Vagina (tissue), 2 donors: ENCODE measurements at places on chromosomes 2 and 18. TPM values are rescaled to one million over a fixed set of nuclear protein-coding genes. Genes with fewer than 3 reads are reported as not detected.

GRCh38 chr2:119283873-119284331 lies 60.3 kb downstream of the STEAP3 start:
- DNase-seq: no peak

DNA sequence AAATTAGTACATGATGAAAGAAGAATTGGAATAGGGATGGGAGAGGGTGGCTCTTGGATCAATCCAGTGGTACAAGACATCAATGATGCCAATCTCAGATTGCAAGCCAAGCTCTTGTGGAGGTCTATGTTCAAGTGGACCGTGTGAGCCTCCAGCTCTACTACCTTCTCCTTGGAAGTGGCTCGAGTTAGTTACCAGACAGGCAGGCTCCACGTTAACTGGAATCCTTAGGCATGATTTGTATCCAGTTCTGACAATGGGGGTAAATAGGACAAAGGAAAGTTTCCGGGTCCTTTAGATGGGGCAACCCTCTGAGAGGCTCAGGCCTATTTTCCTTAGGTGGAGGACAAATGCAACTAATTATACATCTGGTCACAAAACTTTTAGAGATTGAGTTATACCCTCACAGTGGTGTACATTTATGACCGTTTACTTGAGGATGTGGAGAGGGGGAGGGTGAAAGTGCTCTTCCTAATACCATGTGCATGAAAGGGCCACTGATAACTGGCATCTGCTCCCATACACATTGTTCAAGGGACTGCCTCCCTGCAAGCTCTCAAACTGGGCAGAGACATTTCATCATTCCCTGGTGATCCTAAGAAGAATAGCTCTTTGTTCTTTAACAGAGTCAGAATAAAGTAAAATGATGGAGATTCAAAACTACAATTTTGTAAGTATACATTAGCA lies 180.2 kb downstream of the SOCS6 start:
- DNase-seq: no peak

- DNase-seq: no peak
Observed at GRCh38 chr18:50955253-50955652, 12.6 kb upstream of the ELAC1 start.

- no peak for DNase-seq
Observed at GRCh38 chr2:12965540-12966269, 249.0 kb downstream of the TRIB2 start.

DNA sequence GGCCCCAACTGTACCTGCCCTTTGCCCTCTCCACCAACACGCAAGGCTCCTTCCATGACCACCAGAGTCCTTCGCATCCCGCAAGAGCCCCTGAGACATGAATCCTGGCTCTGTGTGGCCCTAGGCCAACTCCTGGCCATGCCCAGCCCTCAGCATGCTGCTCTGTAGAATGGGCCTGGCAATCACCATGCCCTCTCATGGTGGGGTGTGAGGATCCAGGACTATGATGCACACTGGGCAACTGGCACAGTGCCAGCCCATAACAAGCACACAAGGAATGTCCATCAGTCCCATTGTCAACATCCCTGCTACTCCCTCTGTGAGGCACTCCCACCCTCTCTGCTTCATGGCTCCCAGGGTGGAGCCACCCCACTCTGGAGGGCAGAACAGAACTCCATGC lies 44.7 kb downstream of the FER1L5 start:
- no peak for DNase-seq

GRCh38 chr2:44906972-44907371 lies 34.5 kb upstream of the SIX3 start:
- no peak for DNase-seq

DNA sequence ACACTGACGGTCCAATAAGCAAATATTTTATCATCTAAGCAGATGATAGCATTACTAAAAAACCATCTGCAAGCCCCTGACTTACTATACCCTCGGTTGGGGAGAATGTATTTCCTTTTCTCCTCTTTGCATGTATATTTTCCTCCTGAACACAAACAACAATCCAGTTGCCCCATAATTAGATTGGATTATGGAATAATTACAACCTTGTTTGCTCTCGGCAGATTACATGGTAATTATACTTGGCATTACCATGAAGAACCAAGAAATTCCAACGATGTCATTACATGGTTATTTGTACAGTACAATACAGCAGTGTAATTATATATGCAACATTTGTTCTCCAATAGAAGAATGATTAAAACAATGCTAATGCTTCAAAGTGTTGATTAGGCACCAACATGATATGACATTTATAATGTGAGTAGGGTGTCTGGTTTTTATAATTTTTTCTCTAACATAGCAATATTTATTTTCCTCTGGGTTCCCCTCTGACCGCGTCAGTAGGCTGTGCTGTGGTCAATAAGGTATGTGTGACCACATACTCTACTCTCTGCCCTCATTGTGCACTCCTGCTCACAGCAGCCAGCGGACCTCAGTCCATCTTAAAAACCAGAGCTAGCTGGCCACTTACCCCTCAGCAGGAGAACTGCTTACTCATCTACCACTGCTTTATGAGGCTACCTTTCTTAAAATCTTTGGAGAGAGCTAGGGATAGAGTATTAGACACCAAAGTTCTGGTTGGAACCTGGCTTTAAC lies 176.1 kb downstream of the INSIG2 start:
- DNase-seq: no peak

GRCh38 chr2:159073256-159073655 lies 104.8 kb downstream of the TANC1 start:
- no peak for DNase-seq

DNA sequence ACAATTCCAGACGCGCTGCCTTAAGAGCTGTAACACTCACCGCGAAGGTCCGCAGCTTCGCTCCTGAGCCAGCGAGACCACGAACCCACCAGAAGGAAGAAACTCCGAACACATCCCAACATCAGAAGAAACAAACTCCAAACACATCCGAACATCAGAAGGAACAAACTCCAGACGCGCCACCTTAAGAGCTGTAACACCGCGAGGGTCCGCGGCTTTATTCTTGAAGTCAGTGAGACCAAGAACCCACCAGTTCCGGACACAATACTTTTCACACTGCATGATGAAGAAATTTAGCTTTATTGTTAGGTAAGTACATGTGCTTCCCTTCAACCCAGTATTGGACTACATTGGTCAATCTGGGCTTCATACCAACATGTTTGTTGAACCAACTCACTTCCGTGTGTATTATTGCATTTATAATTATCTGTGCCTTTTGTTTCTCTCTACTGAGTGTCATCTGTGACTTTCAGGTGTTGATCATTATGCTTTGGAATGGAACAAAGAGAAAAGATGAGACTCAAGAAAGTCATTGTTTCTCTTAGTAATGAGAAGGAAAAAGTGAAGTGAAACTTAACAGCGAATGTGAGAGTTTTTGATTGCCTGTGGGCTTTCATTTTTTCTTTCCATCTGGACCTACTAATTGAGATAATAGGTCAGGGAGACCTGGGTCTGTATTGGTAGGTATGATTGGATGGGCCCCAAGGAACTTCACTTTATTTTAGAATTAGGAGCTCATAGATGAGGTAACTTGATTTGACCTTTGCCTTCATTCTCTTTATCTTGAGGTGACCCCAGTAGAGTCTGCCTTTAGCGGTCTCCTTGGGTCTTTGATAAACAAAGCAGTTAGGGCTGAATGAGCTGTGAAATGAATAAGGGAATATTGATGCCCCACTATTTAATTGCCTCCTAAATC lies 76.1 kb upstream of the CAVIN2 start:
- no peak for DNase-seq

GRCh38 chr18:74528478-74528877 lies 5.8 kb upstream of the CNDP1 start:
- no peak for DNase-seq

DNA sequence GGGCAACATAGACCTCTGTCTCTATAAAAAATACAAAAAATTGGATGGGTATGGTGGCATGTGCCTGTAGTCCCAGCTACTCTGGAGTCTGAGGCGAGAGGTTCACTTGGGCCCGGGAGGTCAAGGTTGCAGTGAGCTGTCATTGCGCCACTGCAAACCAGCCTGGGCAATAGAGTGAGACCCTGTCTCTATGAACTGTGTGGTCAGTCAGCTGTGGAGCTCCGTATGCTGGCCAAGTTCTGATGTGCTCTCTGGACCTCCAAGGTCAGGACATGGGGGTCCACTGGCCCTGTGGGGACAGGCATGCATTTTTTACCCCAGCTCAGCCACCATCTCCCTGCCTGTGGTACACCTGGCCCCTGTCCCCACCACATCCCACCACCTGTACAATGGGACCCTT lies 71.6 kb downstream of the TMEM131 start:
- no peak for DNase-seq

- DNase-seq: no peak
Observed at GRCh38 chr2:162766092-162766491, 72.5 kb downstream of the KCNH7 start.

GRCh38 chr2:160075171-160075570 lies 12.8 kb upstream of the PLA2R1 start:
- DNase-seq: no peak

GRCh38 chr2:177261116-177262060 lies 3.1 kb downstream of the NFE2L2 start:
- no peak for DNase-seq

GRCh38 chr2:88692187-88692586 lies 714 bp downstream of the RPIA start:
- no peak for DNase-seq

GRCh38 chr2:42117923-42118753 lies 51.0 kb upstream of the EML4 start:
- DNase-seq: no peak

- no peak for DNase-seq
Observed at GRCh38 chr2:63872571-63873328, 31.1 kb downstream of the UGP2 start.

DNA sequence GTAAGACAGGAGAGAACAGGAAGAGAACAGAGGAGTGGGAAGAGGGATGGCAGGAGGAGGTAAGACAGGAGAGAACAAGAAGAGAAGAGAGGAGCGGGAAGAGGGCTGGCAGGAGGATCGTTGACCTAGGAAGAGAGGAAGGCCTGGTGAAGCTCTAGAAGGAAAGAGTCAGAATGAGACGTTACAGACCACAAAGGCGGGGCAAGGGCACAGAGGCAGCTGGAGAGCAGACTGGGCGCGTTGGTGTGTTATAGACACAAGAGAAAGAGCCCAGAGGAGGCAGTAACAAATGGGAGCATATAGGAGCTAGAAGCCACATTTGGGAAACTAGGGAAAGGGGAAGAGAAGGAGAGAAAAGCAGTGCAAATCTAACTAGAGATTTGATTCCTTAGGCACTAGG lies 26.6 kb downstream of the PTRHD1 start:
- no peak for DNase-seq

- no peak for DNase-seq
Observed at GRCh38 chr2:12560618-12561017, 156.1 kb upstream of the TRIB2 start.

DNA sequence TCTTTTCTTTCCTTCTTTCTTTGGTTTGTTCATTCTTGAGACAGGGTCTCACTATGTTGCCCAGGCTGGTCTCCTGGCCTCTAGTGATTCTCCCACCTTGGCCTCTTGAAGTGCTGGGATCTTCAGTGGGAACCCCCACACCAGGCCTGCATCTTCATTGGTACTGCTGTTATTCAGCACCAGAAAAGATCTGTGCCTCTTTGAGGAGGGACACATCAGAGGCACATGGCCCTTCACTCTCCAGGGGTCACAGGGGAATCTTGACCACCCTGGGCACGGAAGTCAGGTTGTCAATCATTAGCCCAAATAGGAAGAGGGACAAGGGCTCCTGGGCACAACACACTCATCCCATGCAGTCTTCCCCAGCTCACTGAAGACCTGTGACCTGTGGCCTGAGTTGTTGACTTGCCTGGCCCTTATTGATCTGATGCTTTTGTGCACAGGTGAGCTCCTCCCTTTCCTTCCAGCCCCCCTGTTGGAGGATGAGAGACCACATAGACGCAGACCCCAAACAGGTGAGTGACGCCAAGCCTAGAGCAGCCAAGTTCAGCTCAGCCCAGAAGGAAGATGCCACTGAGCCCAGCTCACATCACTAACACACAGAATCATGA lies 33.0 kb upstream of the ODC1 start:
- DNase-seq: no peak

DNA sequence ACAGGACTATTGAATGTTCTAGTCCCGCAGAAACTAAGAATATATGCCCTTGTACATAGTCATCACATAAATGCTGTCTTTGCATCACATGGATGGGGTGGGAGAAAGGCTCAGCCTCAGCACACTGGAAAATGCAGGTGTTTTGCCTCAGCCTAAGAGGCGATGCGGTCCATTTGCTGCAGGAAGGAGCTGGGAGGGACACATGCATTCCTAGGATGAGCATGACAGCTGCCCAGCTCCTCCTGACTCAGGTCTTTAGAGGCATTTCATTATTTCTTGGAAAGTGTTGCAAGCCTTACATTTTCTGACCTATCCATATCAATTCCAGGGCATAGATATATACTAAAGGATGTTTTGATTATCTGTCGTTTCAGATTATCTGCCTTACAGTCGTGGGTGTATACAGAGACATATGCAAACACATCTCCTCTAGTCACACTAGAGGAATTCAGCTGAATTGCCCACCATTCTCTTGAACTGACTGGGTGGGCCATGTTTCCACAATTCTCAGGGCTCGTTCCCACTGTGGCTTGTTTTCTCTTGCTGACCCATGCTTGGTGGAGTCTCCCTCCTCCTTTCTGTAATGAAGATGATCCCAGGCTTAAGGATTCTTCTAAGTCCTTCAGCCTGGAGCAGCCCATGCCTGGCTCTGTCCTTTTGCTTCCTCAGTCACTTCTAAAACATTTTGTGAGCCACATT lies 156.9 kb downstream of the SETBP1 start:
- no peak for DNase-seq

DNA sequence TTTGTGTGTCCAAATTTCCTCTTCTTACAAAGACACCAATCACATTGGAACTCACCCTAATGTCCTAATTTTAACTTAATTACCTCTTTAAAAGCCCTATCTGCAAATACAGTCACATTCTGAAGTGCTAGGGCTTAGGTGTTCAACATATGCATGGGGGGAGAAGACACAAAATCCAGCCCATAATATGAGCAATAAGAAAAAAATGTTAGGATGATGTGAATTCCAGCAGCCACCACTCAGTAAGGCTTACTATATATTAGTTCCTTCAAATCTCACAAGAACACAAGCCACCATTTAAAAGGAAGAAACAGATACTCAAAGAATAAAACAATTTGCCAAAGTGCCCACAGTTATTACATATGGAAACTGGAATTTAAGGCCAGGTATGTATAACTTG lies 285.7 kb downstream of the EPHA4 start:
- DNase-seq: no peak

Gene TXNDC2
- total RNA-seq: 0.49 TPM

Gene EPB41L3
- total RNA-seq: 53.0 TPM

Gene MAL
- total RNA-seq: 71.0 TPM

Gene MC5R
- total RNA-seq: 0.74 TPM

Gene LRP2
- not detected for total RNA-seq

Gene SCYGR4
- not detected for total RNA-seq

Gene ZDBF2
- 13.0 TPM for total RNA-seq

Gene GDF7
- total RNA-seq: 9.3 TPM

Gene LYPD1
- not detected for total RNA-seq

Gene SLC11A1
- 36.6 TPM for total RNA-seq

Gene MOCOS
- total RNA-seq: 2.2 TPM

Gene FAM168B
- 56.7 TPM for total RNA-seq

Gene SERPINB2
- total RNA-seq: 25.5 TPM

Gene PLCD4
- 12.0 TPM for total RNA-seq

Gene LBX2
- not detected for total RNA-seq
